T-helper 22 cell (primary cell): ENCODE measurements at places on chromosomes 5 and 9.

GRCh38 chr9:8905731-8906130, 1106.2 kb upstream of the DMAC1 start:
- DNase-seq = no peak

DNA sequence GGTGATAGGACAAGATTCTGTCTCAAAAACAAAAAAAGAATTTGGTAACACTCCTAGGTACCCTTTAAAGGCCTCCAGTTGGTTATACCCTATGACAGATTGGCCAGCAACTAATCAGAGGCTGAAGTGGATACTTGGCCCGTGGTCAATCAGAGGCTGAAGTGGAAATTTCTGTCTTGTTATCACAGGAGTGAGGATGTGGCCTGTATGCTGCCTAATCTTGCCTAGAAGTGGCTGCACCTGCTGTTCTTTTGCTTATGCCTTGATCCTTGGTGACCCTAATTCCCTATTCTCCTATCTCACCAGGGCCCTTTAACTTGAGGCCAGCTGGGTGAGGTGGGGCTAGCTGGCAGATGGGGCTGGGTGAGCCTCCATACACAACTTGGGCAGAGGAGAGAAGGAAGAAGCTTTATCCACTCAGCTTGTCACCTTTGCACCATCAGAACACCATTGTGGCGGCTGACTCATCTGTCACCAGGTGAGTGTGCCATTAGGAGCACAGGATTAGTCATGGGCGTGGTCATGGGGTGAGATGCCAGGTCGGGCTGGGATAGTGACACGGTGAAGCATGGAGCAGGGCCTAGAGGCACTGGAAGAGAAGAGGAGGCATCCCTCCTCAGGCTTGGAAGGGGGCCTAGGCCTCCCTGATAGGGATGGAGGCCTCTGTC, 41.5 kb downstream of the SAR1B start:
- no peak for DNase-seq

DNA sequence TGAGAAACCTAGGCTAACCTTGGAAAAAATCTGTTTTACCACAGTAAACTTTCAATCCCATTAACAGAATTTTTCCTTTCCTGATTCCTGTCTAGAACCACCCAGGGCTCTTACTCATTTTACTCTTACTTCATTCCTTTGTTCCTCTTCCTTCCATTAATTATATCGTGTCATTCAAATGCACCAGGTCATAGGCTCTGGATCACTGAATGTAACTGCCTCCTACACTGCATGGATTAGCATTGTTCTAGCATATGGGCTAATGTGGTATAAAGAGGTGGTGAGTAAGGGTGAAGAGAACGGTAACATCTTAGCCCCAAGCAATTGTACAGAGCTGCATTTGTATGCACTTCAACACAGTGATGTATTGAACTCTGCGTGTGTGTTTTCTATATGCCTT, 49.5 kb upstream of the SPINK5 start:
- no peak for DNase-seq

- DNase-seq = no peak
Observed at GRCh38 chr5:14777187-14777586, 94.4 kb downstream of the ANKH start.

GRCh38 chr9:37187713-37188439, 67.5 kb downstream of the ZCCHC7 start:
- DNase-seq = no peak

DNA sequence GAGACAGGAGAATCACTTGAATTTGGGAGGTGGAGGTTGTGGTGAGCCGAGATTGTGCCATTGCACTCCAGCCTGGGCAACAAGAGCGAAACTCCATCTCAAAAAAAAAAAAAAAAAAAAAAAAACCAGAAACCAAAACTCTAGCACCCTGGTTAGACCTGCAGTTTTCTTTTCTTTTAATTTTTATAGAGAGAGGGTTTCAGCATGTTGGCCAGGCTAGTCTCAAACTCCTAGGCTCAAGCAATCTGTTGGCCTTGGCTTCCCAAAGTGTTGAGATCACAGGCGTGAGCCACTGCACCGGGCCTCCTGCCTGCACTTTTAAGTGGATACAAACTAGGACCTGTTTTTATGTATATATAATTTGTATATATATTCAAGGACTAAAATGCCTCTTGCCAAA, 12.9 kb upstream of the MTMR12 start:
- DNase-seq = no peak

GRCh38 chr9:8857068-8857925, 1057.7 kb upstream of the DMAC1 start:
- no peak for DNase-seq
